ENCODE measurements at places on chromosomes 7 and 10. TPM values are rescaled to one million over a fixed set of nuclear protein-coding genes. Genes with fewer than 3 reads are reported as not detected.

GRCh38 chr10:74008212-74008731 lies 10.4 kb downstream of the VCL start:
- peak; percentile 61 for DNase-seq

DNA sequence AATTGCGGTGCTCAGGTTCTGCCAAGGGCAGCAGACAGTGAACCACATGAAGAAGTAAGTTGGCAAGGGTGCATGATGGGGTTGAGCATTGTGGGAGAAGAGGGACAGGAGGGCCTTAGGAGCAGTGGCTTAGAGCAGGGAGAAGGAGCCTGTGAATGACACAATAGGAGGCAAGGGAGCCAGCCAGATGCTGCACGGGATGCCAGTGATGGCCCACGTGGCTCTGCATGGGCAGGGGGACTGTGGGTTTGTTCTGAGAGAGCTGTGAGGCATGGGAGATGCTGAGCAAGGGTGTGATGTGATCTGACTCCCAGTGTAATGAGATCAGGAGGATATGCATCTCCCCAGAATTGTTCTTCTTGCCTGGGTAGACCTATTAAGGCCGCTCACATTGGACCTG lies 60.9 kb downstream of the C10orf90 start:
- DNase-seq, result no peak

DNA sequence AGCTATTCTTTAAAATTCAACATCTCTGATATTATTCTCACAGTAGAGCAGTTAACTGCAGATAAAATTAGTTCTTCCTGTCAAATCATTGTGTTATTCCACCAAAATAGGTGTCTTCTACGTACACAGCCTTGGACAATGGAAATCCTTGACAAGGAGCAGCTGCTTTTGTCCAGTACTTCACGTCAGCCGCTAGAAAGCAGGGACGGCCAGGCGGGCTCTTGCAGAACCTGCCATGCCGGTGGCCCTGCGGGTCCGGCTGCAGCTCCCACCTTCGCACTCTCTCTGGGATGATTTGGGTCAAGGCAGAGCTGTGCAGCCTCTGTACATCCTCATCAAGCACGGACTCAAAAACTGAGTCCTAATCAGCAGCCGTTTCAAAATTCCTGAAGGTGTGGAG lies 2.2 kb upstream of the FOXI2 start:
- DNase-seq, result no peak

GRCh38 chr7:139883814-139884213 lies 54.8 kb downstream of the TBXAS1 start:
- no peak for DNase-seq

DNA sequence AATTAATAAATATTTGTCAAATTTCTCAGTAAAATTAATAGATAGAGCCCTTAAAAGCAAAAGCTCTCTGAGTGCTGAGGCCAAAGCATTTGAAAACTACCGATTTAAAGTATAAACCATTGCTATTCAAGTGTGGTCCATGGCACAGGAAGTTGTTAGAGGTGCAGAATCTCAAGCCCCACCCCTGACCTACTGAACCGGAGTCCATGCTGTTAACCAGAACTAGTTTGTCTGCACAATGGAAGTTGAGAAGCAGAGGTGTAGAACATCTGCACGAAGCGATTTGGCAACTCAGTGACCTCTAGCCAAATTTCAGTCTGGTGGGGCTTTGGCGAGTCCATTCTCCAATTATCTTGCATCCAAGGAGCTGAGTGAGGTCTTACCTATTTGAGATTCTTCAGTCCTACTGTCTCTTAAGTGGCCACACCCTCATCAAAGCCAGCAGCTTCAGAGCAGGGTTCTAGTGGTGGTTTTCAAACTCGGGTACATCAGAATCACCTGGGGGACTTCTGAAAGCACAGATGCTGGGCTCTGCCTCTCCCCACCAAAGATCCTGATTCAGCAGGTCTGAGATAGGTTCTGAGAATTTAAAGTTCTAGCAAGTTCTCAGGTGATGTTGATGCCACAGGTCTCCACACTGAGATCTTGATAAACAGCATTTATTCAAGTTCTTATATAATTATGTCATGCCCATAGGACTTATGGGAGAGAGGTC lies 96.8 kb upstream of the SAMD8 start:
- DNase-seq, result no peak

Gene AVL9
- 30.2 TPM for total RNA-seq

Gene GUSB
- total RNA-seq, result 24.5 TPM
